ENCODE measurements at places on chromosomes 13 and 19. TPM values are rescaled to one million over a fixed set of nuclear protein-coding genes. Genes with fewer than 3 reads are reported as not detected.

Gene SIGLEC10
- total RNA-seq, result not detected

Gene AZU1
- 0.18 TPM for total RNA-seq

Gene CRLF1
- 28.7 TPM for total RNA-seq

Gene LRP3
- 24.0 TPM for total RNA-seq

Gene MISP
- total RNA-seq, result 0.18 TPM

Gene ZNF442
- 3.6 TPM for total RNA-seq

Gene PRR36
- not detected for total RNA-seq

Data from smooth muscle cell of bladder (primary cell).